Osteocyte (in vitro differentiated cells): ENCODE measurements at places on chromosomes 4 and X. TPM values are rescaled to one million over a fixed set of nuclear protein-coding genes. Genes with fewer than 3 reads are reported as not detected.

DNA sequence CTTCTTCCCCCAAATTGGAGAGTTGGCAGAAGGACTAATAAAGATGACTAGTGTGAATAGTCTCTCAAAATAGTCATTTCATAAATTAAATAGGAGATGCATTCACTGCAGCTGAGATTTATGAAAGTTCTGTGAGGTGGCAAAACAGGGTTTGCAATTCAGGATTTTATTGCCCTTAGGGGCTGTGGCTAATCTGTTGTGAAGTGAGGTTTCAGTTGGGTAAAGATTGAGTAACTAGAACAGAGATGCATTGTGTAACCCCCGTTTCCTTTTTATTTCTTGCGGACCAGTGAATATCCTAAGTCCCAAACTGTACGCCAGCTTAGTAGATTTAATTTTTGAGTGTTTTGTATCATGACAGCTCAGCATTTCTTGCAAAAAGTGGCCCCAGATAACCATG is 16.2 kb upstream of the SCRG1 start:
- no peak for DNase-seq

GRCh38 chrX:129360175-129360574 is 163.1 kb downstream of the SMARCA1 start:
- no peak for DNase-seq

DNA sequence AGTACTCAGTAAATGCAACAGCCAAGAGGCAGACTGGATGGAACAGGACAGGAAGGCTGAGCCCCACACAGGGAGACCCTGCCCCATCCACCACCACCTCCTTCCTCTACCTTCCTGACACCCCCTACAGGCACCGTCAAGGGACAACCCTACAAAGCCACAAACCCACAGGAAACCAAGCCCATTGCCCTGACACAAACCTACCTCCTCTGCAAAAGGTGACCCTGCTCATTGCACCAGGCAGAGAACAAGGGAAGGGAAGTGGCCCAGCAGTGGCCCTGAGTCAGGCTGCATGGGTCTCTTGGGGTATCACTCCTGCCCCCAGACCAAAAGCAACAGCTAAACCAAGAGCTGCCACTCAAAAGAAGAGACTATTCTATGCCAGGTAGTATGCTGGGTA is 21.0 kb downstream of the JAKMIP1 start:
- no peak for DNase-seq

- DNase-seq: no peak
These were observed 90.6 kb downstream of the PTTG2 start for GRCh38 chr4:38050560-38051350.

- no peak for DNase-seq
These were observed 40.4 kb downstream of the SLC2A9 start for GRCh38 chr4:9980898-9981297.

DNA sequence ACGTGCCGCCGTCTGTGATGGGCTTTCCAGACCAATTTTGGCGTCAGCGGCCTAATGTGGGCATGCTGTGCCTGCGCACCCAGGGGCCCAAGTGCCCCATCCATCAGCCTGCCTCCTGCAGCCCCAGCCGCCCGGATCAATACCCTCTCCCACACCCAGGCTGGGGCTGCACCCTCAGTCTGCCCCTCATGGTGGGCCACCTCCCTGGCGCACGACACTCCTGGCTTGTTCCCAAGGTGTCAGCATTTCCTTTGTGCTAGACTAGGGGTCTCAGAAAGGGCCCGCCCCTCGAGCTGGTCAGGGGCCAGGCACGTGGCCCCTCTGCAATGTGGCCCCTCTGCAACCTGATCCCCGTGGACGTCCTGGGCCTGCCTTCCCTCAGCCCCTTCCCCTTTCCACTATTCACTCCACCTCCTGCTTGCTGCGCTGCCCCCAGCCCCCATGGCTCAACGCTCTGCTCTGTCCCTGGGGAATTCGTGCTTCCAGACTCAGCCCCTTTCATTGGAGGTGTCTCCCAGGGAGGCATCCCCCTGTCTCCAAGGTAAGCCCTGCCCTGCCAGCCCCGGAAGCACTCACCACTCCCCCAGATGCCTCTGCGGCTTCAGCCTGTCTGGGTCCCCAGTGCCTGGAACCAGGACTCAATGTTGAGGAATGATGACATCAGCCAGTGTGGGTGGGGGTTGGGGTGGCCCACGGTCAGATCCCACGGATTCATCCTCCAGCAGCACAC is 130.8 kb downstream of the HMX1 start:
- DNase-seq: peak; percentile 83

- DNase-seq: no peak
These were observed 52.8 kb downstream of the NPFFR2 start for GRCh38 chr4:72084587-72085011.

- no peak for DNase-seq
These were observed 60.9 kb downstream of the RTL9 start for GRCh38 chrX:110419512-110419911.

PTPN13 gene
- 55.7 and 56.0 TPM in 2 replicates for total RNA-seq

RAB41 gene
- not detected in 2 replicates for total RNA-seq

PHOX2B gene
- not detected in 2 replicates for total RNA-seq

NUP54 gene
- total RNA-seq: 36.7 and 37.8 TPM in 2 replicates

YY2 gene
- 4.7 and 5.8 TPM in 2 replicates for total RNA-seq

KCTD8 gene
- not detected in 2 replicates for total RNA-seq

RPS6KA6 gene
- 2.2 and 2.3 TPM in 2 replicates for total RNA-seq

COL25A1 gene
- total RNA-seq: 1.3 and 1.8 TPM in 2 replicates
